ENCODE measurements at places on chromosomes 7 and 10.

GRCh38 chr10:10814069-10814468 lies 203.6 kb upstream of the CELF2 start:
- no peak for DNase-seq

- no peak for DNase-seq
Observed at GRCh38 chr7:157495594-157495993, 158.8 kb downstream of the DNAJB6 start.

DNA sequence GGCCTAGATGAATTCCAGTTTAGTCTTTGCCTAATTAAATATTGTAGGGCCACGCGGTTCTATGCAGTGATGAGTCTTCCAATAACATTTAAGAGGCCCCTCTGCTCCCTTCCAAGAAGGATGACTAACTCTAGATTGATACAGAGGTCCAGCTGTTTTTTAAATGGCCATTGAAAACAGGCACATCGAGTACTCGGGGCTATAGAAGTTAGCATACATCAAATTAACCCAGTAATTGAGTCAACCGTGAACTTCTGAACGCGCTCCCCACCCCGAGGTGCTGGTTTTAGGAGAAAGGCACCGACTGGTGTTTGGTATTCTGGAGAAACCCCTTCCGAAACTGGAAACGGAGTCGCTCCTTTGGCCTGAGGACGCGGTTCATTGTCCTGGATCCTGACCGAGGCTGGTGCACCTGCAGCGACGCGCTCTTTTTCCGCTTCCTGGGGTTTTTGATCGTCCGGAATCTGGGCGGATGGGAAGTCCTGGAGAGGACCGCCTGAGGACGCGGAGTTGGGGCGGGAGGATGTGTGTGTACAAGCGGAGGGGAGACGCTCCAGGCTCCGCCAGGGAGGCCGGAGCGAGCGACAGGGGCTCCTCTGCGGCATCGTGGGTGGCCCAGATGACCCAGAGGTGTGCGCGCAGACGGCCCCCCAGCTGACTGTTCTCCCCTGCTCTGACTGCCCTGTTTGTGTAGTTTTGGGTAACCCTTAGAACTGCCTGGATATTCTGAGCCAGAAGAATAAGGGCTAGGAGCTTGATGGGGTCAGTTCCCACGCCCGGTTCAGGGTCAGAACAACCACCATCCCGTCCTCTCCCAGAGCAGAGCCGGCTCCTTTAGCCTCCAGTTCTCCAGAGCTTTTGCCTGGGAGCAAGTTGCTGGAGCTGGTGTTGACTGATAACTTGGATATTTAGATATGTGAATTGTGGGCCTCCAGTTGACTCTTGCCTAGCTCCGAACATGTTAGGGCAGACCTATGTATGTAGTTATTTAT lies 711 bp downstream of the FAM221A start:
- DNase-seq = peak; percentile 32

GRCh38 chr7:44681645-44682044 lies 67.0 kb upstream of the ZMIZ2 start:
- DNase-seq = no peak

GRCh38 chr7:141464551-141464950 lies 86.7 kb upstream of the AGK start:
- DNase-seq = no peak

GRCh38 chr7:146004805-146005204 lies 111.8 kb upstream of the CNTNAP2 start:
- DNase-seq = no peak

DNA sequence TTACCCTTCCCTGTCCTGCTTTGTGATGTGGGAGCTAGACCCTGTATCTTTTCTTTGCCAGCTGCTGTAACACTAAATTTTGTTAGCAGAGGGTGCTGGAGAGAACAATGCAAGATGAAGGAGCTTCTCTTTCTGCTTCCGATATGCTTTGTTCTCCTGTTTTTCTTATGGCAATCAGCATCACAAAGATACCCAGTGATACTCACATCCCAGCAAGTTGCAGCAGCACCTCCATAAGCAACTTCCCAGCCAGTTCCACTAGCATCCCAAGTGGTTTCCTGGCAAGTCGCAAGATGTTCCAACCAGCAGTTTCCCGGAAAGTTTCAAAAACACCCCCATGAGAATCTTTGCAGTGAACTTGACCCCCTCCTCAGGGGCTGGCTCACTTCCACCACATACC lies 148.6 kb downstream of the IMMP2L start:
- no peak for DNase-seq

DNA sequence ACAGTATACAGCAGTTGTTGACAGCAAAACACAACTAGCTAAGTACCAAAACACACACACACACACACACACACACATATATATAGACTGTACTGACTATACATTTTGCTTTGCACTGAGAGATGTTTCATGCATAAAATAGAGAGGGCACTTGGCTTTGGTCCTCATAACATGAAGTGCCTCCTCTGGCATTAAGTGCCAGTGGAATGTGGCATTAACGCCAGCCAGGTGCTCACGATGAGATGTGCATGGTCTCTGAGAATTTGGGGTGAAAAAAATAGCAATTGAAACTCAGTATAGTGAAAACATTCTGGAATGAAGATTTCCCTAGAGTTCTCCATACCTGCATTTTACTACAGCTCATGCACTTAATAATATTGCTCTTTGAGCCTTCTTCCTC lies 70.0 kb upstream of the INSYN2A start:
- no peak for DNase-seq

GRCh38 chr7:23346316-23346715 lies 47.2 kb downstream of the MALSU1 start:
- no peak for DNase-seq

DNA sequence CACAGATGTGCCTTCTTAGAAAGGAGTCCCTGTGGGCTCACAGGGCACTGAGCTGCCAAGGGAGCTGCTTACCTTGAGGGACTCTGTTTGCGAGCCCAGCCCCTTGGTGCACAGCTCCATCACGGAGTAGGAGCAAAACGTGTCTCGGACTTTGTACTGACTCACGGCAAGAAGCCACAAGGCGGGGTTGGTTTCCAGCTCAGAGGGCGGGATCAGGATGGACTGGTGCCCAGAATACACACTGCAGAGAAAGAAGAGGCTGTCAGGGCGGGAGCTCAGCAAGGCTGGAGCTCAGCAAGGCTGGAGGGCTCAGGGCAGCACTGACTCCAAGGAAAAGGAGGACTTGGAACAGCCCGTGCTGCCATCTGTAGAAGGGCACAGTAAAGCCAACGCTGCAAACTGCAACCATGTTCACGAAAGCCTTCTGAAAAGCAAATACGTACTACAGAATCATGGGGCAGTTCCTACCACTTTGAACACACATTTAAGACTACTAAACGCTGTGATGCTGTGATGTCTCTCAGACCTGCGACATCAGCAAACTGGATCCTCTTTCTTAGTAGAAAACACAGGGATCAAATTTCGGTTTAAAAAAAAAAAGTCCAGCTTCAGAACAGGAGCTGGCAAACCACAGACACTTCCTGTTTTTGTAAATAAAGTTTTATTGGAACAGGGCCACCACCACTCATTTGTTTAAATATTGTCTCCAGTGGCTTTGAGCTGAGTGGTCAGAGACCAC lies 194.3 kb downstream of the ZMYND11 start:
- peak; percentile 66 for DNase-seq

DNA sequence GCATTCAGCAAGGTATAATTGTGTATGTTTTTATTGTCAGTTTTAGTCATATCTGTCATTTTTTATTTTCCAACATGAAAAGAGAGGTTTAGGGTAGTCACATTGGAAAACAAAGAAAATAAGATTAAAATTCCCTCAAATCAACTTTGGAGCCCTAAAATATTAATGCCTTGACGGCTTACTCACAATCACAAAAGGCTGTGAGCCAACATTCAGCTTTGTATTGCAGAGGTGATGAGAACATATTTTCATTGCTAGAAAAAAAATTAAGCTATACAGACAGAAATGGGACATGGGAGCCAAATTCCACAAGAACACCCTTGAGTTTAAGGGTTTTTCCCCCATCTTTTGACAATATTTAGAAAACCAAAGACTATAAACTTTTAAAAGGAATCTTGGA lies 30.2 kb downstream of the CALD1 start:
- no peak for DNase-seq

- no peak for DNase-seq
Observed at GRCh38 chr10:48506147-48506917, 98.5 kb downstream of the ARHGAP22 start.

DNA sequence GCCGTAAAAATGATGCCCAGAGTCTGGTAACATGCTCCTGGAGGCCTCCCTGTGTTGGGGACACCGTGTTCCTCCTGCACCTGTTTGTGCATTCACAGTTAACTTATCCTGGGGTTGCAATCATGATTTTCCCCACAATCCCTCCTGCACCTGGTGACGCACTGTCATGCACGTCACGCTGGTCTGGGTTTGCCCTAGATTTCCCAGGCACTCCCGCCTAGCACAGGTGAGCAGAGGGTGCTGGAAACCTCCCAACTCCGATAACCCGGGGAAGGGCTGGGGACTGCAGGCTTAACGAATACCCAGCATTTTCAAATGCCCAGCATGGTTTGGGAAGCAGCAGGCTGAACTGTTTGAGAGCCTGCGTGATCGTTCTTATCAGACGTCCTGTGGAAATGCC lies 427.1 kb downstream of the TCERG1L start:
- DNase-seq = no peak

- peak; percentile 31 for DNase-seq
Observed at GRCh38 chr10:73625004-73625883, 16.0 kb downstream of the MYOZ1 start.

GRCh38 chr7:22193450-22193983 lies 163.4 kb downstream of the RAPGEF5 start:
- DNase-seq = peak; percentile 93
